ENCODE measurements at places on chromosomes 3 and 15.
A peak's percentile ranks its signal among the peaks of the same experiment; 100 is the strongest.

DNA sequence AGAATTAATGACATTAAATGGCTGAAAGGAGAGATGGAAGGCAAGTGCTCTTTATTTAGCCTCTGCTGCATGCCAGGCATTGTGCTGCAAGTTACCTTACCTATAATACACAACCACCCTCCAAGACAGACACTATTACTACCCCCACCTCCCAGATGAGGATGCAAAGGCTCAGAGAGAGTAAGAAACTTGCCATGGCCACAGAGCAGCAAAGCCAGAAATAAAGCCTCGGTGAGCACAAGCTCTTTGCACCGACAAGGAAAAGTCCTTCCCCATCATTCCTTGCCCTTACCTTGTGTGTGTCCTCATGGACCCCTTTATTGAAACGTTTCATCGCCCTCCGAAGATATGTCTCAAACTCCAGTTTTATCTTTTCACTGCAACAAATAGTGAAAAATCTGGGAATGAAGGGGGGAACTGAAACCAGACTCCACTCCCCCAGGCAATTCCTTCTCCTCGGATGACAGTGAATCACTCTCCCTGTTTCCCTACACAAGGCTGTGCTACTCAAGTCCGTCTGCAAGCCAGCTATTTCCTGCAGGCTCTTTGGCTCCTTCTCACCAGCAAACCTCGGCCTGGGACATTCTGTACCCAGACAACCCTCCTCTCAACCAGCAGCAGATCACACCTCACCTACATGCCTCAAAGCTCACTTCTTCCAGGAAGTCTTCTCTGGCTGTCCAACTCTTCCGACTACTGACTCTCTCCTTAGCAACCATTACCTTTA lies 11.4 kb downstream of the XPC start:
- no peak for DNase-seq

GRCh38 chr3:140572334-140572733 lies 105.5 kb upstream of the TRIM42 start:
- DNase-seq, result no peak

DNA sequence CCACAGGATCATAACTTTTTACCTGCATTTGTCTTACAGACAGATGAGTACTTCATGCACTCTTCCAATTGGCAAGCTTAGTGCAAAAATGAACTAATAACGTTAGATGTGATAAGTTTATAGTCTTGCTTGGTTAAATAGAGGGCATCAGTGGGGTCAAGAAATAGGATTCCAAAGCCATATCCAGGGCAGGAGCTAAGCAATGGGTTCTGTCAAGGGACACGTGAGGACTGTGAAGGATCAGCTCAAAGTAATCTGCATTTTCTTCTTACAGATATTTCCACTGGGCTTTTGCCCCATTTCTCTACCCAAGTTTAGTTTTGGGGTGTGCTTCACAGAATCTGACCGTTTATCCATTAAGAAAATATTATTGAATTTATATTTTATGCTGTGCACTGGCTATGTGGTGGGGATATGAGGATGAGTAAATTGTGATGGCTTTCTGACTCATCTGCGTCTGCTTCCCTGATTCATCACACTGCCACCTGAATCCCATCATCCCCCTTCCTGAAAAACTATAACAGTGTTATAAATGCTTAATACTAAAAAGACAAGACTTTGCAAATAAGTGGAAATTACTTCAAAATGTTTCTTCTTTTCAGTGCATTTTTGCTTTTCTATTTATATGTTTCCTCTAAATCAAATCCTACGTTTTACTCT lies 17.5 kb downstream of the PPP2R3A start:
- no peak for DNase-seq

- DNase-seq, result no peak
These were observed 27.4 kb upstream of the FRMD5 start for GRCh38 chr15:44222478-44222877.

- DNase-seq, result no peak
These were observed 809.2 kb downstream of the NAALADL2 start for GRCh38 chr3:175668300-175668699.

- no peak for DNase-seq
These were observed 10.7 kb downstream of the ZXDC start for GRCh38 chr3:126464997-126465396.

- DNase-seq, result no peak
These were observed 369.9 kb upstream of the MCTP2 start for GRCh38 chr15:93861413-93861812.

DNA sequence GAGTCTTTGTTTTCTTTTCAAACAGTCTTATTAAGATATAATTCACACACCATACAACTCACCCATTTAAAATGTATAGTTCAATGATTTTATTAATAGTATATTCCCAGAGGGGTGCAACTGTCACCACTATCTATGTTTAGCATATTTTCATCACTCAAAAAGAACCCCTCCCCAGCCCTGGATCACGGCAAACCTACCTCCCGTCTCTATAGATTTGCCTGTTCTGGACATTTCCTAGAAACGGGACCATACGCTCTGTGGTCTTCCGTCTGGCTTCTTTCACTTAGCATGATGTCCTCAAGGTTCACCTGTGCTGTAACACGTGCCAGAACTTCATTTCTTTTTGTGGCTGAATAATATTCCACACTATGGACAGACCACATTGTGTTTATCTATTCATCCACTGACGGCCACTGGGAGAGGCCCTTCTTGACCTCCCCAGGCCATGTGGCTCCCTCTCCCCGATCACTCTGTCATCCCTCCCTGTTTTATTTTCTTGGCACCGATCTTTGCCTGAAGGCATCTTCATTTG lies 56.4 kb downstream of the IQSEC1 start:
- no peak for DNase-seq

- peak; percentile 20 for DNase-seq
These were observed 271.4 kb downstream of the CLSTN2 start for GRCh38 chr3:140206196-140207040.

GRCh38 chr3:144409319-144409718 lies 437.7 kb downstream of the DIPK2A start:
- DNase-seq, result peak; percentile 16

DNA sequence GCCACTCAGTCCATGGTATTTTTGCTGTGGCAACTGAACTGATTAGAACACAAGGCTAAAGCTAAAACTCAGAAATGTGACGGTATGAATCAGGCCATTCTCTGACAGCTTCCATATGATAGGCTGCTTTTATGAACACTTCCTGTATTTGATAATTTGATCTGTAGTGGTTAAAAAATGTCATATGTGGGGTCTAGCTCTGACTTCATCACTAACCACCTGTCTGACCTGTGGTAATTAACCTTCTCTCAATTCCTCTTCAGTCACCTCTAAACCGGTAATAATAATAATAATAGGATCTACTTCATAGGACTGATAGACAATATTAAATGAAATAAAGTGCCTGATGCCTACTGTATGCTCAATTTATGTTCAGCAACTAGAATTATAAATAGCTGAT lies 223.2 kb downstream of the MBNL1 start:
- DNase-seq, result no peak

- DNase-seq, result peak; percentile 59
These were observed 19.7 kb upstream of the SATB1 start for GRCh38 chr3:18444595-18445400.

GRCh38 chr3:138781012-138781470 lies 53.7 kb downstream of the PIK3CB start:
- no peak for DNase-seq

- no peak for DNase-seq
These were observed 22.6 kb upstream of the RBP1 start for GRCh38 chr3:139561959-139562676.

- no peak for DNase-seq
These were observed 36.2 kb upstream of the PRR20G start for GRCh38 chr3:127324076-127324475.

DNA sequence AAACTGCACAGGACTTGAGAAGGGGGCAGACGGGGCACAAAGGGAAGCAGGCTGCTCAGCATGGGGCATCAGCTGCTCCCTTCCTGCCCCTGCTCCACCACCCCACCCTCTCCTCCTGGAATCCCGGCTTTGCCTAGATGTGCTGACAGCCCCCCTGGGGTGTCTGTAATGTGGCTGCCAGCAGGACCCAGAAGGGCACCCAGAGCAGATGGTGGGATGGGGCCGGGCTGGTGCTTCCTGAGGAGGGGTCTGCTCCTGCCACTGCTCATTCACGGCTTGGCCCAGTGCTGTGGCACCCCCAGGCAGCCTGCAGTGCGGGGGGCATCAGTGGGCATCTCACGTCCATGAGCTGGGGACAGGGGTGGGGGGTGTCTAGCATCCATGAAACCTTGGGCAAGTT lies 10.2 kb downstream of the H1-8 start:
- no peak for DNase-seq

DNA sequence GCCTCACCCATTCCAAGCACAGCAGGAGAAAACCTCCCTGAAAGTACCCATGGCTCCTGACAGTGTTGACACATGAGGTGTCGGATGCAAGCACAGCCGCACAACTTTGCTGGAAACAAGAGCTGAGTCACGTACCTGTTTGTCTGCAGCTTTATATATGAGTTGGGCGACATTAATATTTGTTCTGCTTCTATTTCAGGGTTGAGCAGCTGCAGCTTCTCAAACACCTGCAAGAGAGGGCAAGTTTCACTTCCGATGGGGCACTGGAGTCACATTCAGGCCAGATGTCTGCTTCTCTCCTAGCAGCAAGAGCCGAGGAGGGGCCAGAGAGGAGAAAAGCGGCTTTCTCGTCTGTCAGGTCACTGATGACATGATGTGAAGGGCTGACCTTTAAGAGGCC lies 88.0 kb downstream of the NUP210 start:
- no peak for DNase-seq

DNA sequence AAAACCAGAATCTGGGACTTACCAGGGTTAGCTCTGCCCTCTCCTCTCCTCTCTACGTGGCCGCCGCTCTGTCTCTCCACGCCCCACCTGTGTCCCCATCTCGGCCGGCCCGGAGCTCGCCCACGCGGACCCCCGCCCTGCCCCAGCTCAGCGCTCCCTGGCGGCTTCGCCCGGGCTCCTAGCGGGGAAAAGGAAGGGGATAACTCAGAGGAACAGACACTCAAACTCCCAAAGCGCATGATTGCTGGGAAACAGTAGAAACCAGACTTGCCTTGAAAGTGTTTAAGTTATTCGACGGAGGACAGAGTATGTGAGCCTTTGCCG lies 5.4 kb downstream of the ISL2 start:
- no peak for DNase-seq

DNA sequence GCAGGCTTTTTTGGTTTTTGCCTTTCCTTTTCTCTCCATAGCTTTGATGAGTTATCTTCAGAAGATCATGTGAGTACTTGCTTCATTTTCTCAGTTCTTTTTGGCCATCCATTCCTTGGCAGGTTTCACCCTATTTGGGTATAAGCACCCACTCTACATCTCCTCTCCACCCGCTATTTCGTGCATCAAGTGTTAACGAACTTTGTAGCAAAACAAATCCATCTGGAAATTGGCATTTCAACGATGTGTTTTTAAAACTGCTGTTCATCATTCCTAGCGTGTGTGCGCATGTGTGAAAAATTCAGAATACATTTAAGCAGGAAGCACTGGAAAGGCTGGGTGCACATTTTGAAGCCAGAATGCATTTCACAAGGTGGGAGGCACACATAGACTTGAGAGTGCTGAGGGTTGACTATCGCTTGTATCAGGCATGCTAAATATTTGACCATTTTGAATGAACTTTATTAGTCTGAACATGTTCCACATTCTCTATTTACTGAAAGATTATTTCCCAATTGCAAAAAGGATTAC lies 89.7 kb upstream of the FHIT start:
- DNase-seq, result no peak

DNA sequence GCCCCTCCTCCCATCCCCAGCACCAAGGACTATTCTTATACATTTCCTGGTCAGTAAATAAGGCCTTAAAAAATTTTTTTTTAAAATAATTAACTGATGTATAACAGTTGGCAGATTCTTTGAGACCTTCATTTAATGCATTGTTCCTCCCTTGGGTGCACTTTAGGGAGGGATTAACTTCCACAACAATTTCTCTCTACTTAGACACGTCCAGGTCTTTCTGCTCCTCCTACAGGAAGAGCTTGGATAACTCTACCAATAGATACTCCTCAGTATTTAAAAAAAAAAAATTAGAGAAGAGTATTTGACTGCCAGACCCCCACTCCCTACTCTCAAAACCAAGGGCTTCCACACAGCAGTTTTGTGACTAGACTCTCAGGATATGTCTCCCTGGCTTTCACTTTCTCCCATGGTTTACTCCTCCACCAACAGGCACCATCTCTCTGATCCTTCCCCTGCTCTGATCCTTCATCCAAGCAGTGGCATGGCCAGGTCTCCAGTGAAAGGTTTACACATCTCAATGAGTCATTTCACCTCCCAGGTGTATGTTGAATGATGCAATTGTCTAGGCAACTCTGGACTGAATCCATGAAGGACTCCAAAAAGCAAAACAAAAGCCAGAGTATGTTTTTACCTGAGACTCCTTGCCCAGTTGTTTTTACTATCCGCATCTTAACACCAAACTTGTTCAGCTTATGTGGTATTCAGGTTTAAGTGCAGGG lies 7.4 kb downstream of the ZIC4 start:
- DNase-seq, result no peak

DNA sequence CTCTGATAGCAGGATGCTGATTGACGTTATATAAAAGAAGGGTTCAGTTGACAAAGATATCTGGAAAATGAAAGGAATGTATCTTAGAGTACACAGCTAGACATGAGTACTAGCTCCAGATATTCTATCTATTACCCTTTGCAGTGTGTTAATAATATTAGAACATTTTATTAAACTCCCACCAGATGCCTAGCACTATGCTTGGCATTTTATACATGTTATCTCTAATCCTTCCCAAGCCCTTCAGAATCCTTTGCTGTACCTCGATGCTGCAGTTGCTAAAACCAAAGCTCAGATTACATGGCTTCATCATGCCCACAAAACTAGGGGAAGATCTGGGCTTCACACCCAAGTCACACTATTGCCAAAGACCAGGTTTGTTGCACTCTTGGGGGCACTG lies 350.1 kb upstream of the AZI2 start:
- no peak for DNase-seq

GRCh38 chr3:43769885-43770425 lies 79.2 kb downstream of the ABHD5 start:
- DNase-seq, result no peak

GRCh38 chr15:78241017-78241416 lies 6.7 kb upstream of the ACSBG1 start:
- peak; percentile 84 for DNase-seq

DNA sequence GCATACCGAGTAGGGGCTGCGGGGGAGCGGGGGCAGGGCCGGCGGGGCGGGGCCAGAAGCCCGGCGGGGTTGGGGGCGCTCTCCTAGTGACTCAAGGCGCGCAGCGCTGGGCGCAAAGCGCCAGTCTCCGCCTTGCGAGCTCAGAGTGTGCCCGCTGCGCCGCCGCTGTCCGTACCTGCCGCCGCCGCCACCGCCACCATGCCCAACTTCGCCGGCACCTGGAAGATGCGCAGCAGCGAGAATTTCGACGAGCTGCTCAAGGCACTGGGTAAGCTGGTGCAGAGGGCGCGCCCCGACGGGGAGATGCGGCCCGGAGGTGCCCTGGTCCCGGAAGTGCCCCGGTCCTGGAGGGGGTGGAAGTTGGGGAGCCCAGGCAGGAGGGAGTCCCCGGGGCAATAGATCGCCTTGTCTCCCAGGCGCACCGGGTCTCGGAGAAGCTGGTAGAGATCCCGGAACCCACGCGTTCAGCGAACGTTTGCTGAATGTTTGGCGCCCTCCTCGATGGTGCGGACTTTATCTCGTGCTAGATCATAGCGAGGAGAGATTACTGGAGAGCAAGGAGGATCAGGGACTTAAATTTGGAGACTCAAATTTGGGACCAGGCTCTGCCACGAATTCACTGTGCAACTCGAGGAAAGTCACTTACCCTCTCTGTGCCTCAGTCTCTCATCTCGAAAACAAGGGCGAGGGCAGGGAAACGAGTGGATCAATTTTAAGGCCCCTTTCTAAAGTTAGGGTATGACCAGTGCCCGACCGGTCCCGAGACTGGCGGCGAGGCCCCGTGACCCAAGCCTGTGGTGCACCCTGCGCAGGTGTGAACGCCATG lies at the start of gene CRABP1:
Gene CRABP1 (plus strand): TSS at position 123 of the 826 bp plus-strand sequence. CDS start 76 bp downstream, at position 199.
- DNase-seq, result no peak
